Regular cardiac myocyte (primary cell): ENCODE measurements at places on chromosomes 4 and X. TPM values are rescaled to one million over a fixed set of nuclear protein-coding genes. Genes with fewer than 3 reads are reported as not detected.

Gene USP26
- not detected in 2 replicates for total RNA-seq

Gene PDLIM3
- total RNA-seq, result 54.6 and 322 TPM in 2 replicates

Gene GLRB
- total RNA-seq, result 11.7 and 31.9 TPM in 2 replicates

Gene PAGE5
- not detected in 2 replicates for total RNA-seq

Gene TRO
- 10.2 and 20.9 TPM in 2 replicates for total RNA-seq

Gene MAGEA2
- not detected in 2 replicates for total RNA-seq

Gene RAB40AL
- total RNA-seq, result 0.28 TPM in 1 of 2 replicates, not detected in the other

Gene S100P
- not detected in 2 replicates for total RNA-seq

Gene S100G
- total RNA-seq, result not detected in 2 replicates

Gene SERPINA7
- total RNA-seq, result not detected in 2 replicates

Gene HSD17B11
- 24.3 and 45.4 TPM in 2 replicates for total RNA-seq

Gene PIN4
- total RNA-seq, result 9.6 and 13.6 TPM in 2 replicates

Gene ENPEP
- total RNA-seq, result 2.1 and 6.8 TPM in 2 replicates

Gene CXCL9
- not detected in 2 replicates for total RNA-seq

Gene CA5B
- total RNA-seq, result 2.3 and 4.8 TPM in 2 replicates

Gene CENPC
- total RNA-seq, result 7.9 and 10.7 TPM in 2 replicates

Gene PPARGC1A
- total RNA-seq, result 0.38 and 1.1 TPM in 2 replicates

Gene GPRASP3
- 5.0 and 5.9 TPM in 2 replicates for total RNA-seq

Gene AMOT
- 0.85 and 5.2 TPM in 2 replicates for total RNA-seq

Gene HERC5
- total RNA-seq, result 0.77 and 5.1 TPM in 2 replicates

Gene COL4A6
- 3.7 and 4.6 TPM in 2 replicates for total RNA-seq

Gene PRKG2
- total RNA-seq, result 4.0 and 18.9 TPM in 2 replicates

Gene IL1RAPL1
- total RNA-seq, result 1.1 and 2.3 TPM in 2 replicates

Gene STATH
- not detected in 2 replicates for total RNA-seq

Gene CEP135
- total RNA-seq, result 7.3 and 9.2 TPM in 2 replicates

Gene ARMCX1
- total RNA-seq, result 45.4 and 63.1 TPM in 2 replicates

Gene GABRG1
- total RNA-seq, result not detected in 2 replicates

Gene ASMTL
- total RNA-seq, result 6.8 and 26.5 TPM in 2 replicates

Gene TENM3
- total RNA-seq, result 1.3 and 4.8 TPM in 2 replicates

Gene AKAP4
- total RNA-seq, result not detected in 2 replicates

Gene BANK1
- total RNA-seq, result 0.19 and 0.28 TPM in 2 replicates

Gene EDA
- total RNA-seq, result 0.28 and 0.77 TPM in 2 replicates

Gene HDX
- 4.5 and 4.8 TPM in 2 replicates for total RNA-seq

Gene CXCL11
- not detected in 2 replicates for total RNA-seq

Gene TMEM35A
- 5.1 and 8.2 TPM in 2 replicates for total RNA-seq

Gene FAM47E
- total RNA-seq, result under 0.01 and 0.19 TPM in 2 replicates

Gene TMEM271
- not detected in 2 replicates for total RNA-seq

Gene GLOD5
- not detected in 2 replicates for total RNA-seq

Gene ARHGEF6
- 6.3 and 18.0 TPM in 2 replicates for total RNA-seq

Gene C4orf51
- not detected in 2 replicates for total RNA-seq

Gene SASH3
- total RNA-seq, result not detected in 2 replicates

Gene RHOXF2
- total RNA-seq, result not detected in 2 replicates

Gene IRF2
- total RNA-seq, result 23.2 and 40.0 TPM in 2 replicates

Gene MAGEA4
- total RNA-seq, result not detected in 2 replicates

Gene IRAK1
- 74.4 and 108 TPM in 2 replicates for total RNA-seq

Gene SSX2B
- not detected in 2 replicates for total RNA-seq

Gene SPANXB1
- total RNA-seq, result not detected in 2 replicates

Gene GAGE12H
- total RNA-seq, result not detected in 2 replicates

Gene PCDH7
- 0.96 and 1.4 TPM in 2 replicates for total RNA-seq

Gene SMS
- 199 and 408 TPM in 2 replicates for total RNA-seq

Gene MAGEC2
- 0.28 TPM in 1 of 2 replicates, not detected in the other for total RNA-seq

Gene LUZP4
- not detected in 2 replicates for total RNA-seq

Gene VEGFC
- 35.5 and 42.4 TPM in 2 replicates for total RNA-seq

Gene MAP9
- total RNA-seq, result 13.6 and 19.2 TPM in 2 replicates

Gene RPL39
- 5,330 and 10,791 TPM in 2 replicates for total RNA-seq

Gene BST1
- 6.7 and 39.5 TPM in 2 replicates for total RNA-seq

Gene HS3ST1
- 0.56 and 1.5 TPM in 2 replicates for total RNA-seq

Gene UPF3B
- 0.85 and 1.5 TPM in 2 replicates for total RNA-seq
